ENCODE measurements at places on chromosomes 3 and 15.
A peak's percentile ranks its signal among the peaks of the same experiment; 100 is the strongest.

- DNase-seq = peak; percentile 87
These were observed 9.1 kb upstream of the MFSD1 start for GRCh38 chr3:158792709-158793108.

- no peak for DNase-seq
These were observed 51.5 kb upstream of the CDV3 start for GRCh38 chr3:133521946-133522345.

DNA sequence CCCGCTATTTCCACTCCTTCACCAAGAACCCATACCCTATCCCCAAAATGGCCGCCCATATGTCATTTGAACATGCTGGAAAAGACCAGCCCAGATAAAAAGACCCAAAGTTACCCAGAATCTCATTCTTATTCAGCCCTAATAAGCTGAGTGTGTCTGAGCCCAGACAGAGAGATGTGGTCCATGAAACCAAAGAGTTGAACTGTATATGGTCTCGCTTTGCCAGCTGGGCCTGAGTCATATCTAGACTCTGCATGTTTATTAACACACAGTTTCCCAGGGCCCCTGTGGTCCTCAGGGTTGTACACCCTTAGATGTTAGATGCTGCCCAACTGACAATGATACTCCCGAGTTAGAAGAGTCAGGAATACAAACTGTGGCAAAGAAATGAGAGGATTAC, 201.9 kb upstream of the STRIT1 start:
- DNase-seq = no peak

DNA sequence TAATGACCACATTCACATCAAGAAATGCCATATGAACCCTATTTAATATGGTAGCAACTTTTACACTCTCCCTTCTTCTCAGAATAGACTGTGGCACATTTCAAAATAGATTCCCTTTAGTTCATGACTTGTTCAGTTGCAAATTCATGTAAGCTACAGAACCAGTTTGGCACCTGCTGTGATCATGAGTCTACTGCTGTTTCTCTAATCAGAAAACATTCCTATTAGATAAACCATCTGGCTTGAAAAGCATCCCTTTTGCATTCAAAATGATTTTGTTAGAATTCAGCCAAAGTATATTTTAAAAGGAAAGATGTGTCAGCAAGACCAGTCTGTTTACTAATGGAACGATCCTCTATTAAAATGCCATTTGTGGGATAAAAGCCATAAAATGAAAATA, 304.4 kb downstream of the BCHE start:
- no peak for DNase-seq

GRCh38 chr15:57541805-57542504, 49.7 kb upstream of the MYZAP start:
- DNase-seq = peak; percentile 59

Measured in fibroblast of the conjunctiva (primary cell).